ENCODE measurements at places on chromosomes 11 and 22.

- peak; percentile 36 for DNase-seq
Measured at GRCh38 chr11:86245369-86246292, 1.1 kb downstream of the EED start.

- DNase-seq: no peak
Measured at GRCh38 chr11:102794382-102794781, 3.6 kb downstream of the MMP1 start.

DNA sequence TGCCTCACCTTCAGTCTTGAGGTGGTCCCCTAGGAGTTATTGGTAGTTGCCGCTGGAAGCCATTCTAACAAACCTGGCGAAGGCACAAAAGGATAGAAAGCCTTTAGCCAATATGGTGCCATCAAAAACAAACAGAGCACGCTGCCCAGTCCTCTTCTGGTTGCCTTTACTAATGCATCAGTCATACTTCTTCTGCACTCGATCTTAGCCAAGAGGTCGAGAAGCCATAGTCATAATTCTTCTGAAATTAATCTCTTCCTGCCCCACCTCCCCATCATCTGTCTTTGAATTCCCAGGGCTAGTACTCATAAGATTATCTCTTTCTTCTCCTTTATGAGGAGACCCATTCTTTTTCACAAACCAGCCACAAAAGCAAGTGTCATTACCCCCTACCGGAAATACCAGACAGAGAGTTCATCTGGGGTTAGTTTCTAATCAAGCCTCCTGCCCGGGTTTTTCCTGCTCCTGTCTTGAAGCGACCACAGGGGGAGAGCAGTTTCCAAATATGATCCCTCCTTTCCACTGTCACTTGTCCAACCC lies 21.4 kb upstream of the EHF start:
- DNase-seq: peak; percentile 56

DNA sequence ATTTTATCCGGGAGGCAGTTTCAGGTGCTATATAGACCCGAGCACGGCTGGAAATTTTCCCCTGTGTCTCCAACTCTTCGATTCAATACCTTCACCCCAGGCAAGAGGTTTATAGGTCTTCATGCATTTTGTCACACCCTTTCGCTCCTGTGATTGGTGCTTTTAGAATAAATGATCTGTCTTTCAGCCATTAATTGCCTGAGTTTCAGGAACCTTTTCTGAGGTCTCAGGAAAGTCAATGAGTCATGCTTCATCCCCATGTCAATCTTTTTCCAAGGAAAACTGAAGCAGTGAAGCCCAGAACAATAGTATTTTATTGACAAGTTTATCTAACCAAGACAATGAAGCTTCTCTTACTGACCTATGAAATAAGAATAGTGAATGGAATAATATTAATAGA lies 29.9 kb downstream of the FAM181B start:
- no peak for DNase-seq

DNA sequence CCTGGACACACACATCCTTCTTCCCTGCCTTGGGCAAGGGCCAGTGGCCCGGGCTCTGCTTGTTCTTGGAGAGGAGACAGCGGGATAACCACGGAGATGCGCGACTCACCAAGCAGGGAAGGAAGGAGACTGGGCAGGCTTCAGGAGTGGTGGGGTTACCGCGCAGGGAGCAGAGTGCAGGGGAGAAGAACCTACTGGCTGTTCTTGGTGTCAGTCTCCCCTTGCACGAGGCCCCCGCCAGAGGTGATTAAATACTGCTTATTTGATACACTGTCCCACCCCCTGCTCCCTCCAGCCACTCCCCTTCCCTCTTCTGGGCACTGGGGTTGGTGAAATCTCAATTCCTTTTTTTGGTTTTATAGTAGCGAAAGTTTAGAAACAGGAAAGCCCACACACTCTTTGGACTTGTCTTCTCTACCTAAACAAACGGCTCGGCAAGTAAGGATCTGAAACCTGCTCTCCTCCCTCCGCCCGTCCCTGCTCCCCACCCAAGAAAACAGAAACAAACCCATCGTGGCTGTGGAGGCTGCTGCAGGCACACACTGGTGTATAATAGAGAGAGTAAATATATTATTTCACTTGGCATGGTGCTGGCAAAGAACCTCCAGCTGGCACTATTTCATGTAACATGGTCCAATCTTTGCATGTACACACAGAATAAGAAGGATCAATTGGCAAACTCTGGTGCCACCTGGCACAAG lies 10.8 kb downstream of the LARGE2 start:
- DNase-seq: no peak

DNA sequence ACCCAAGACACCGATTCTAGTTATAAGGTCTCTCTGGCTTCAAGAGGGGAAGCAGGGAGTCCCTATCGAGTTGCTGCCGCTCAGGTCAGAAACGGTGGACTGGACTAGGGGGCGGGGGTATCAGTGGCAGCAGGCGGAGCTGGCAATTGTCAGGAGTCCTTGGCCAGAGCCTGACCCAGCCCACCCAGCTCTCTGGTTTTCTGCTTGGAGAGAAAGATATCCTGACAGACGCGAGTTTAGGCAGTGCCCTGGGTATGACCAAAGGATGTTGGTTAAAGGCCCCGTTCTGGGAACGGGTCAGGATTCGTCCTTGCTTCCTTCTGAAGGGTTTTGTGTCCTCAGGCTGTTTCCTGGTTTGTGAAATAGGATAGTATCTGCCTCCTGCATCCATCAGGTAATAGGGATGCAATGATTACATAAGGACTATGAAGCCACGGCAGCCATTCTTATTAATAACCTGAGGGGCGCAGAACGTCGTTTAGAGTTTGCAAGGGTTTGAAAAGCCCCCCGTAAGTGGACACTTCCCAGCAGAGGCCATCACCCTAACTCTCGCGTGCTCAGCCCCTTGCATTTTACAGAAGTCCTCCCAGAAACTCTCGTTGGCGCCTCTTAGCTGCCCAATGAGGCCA lies 700 bp upstream of the DEPDC5 start:
- DNase-seq: peak; percentile 65

GRCh38 chr22:37849089-37849751 lies at the start of gene EIF3L:
Gene EIF3L, plus strand, starts transcription at chr22:37849419. Its CDS starts 31 bp downstream, at chr22:37849450.
- DNase-seq: peak; percentile 92

DNA sequence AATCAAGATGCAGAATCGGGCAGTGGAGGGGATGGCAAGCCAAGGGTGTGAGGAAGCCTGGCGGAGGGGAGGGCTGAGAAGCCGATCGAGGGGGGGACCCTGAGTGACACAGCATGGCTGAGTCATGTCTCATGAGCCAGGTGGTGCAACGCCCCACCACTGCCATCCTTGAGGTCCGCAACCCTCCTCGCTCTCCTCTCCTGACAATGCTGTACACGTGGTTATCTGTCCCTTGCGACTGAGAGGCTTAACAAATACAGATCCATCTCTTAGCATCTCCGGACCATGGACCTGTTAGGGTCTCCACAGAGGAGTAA lies 14.2 kb downstream of the SLC22A12 start:
- no peak for DNase-seq

DNA sequence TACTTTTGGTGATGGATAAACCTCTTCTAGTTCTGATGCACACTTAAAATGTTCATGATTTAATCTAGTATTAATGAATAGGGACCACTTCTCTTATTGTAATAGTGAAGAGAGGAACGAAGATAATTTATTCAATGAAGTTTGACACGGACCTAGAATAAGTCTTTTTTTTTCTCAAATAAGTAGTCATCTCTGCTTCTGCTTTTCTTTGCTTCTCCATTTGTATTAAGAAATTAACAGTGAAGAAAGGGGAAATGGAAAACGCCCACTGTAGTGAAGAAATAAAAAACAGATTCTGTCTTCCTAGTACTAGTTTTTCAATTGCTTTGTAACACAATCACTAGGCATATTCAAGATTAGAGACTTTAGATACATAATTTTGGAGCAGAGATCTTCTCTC lies 73.0 kb downstream of the CD44 start:
- DNase-seq: no peak

DNA sequence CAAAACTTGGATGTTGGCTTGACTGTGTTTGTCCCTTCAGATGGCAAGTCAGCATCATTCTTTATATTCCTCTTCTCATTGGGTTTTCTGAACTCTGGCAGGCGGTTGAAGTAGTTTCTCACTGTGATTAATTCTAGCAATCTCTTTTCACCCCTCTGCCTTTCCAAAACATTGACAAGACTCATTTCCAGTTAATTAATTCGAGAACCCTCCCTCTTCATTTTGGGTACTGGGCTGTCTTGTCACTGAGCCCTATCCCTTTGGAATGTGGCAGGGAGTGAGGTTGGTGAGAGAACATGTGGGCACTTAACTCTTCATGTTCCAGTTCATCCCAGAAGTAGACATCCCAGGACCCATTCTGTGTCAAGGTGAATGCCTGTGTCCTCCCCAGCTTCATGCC lies 133.0 kb downstream of the WNT7B start:
- no peak for DNase-seq

- DNase-seq: no peak
Measured at GRCh38 chr22:46242076-46242475, 8.0 kb downstream of the CDPF1 start.

DNA sequence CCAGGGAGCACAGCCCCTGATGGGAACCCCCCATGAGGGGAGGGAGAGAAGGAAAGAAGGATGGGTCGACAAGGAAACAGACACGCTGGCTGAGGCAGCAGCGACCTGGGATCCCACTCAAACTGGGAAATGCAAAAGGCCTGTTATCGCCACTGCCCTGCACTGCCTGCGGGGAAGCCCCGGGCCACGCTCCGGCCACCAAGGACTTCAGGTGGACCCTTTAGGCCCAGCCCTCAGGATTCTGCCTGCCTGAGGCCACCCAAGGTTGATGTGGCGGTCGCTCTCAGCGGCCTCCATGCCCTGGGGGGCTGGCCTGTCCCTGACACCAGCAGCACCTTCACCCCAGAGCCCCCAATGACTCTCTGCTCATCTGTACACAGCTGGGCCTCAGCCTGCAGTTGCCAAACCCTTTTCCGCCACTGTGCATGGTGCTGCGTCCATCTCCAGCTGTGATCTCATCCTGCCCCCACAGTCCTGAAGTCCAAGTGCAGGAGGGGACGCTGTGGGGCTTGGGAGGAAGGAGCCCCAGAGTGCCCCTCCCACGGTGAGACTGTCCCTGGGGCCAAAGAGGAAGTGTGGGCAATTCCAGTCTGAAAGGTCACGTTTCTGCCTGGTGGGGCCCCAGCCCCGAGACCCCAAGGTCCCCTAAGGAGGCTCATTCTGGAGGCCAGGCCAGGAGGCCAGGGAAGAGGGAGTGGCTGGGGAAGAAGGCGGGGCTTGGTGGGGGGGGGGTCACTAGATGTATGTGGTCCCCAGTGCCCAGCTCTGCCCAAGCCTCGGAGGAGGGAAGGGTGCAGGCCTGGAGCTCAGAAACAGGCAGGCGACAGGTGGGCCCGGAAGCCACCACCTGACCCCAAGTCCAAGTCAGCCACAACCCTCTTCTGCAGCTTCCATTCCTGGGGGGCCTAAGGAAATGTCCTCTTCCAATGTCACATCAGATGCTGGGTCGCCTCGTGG lies 31.6 kb downstream of the OSBPL5 start:
- DNase-seq: no peak

DNA sequence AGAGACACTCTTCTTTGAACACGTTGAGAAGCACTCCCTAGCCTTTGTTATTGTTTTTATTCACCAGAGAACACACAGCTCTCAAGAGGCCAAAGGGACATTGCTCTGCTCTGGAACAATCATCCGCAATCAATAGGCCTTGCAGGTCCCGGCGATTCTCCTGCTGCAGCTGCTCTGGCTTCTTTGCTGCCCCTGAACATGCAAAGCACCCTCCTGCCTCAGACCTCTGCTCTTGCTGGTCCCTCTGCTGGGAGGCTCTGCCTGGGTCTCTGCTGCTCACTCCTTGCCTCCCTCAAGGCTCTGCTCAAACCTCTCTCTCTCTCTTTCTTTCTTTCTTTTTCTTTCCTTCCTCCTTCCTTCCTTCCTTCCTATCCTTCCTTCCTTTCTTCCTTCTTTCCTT lies 232.7 kb downstream of the DSCAML1 start:
- DNase-seq: no peak

DNA sequence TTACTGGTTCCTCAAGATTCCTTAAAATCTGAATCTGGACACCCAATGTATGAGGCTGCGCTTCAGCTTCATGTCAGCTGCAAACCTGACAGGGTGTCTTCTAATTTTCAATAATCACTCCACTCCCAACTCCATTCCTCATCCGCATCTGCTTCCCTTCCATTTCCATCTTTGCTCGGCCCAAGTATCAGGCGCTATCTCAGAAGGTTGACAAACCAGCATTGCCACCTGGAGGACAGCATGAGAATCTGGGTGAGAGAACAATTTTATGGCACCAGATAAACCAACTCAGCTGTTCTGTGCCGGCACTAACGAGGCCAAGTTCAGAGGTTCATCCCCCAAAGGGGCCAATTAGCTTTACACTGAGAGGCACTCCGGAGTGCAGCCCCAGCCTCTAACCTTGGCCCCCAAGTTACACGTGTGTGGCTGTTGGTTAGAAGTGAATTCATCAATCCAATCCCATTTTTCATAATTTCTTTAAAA lies 79.1 kb upstream of the LMO2 start:
- peak; percentile 40 for DNase-seq

GRCh38 chr22:36465232-36466021 lies 16.0 kb downstream of the TXN2 start:
- no peak for DNase-seq

GRCh38 chr11:124167826-124168231 lies 15.3 kb upstream of the OR10D3 start:
- DNase-seq: no peak

- DNase-seq: no peak
Measured at GRCh38 chr11:61853698-61854169, 25.6 kb downstream of the FADS2 start.

GRCh38 chr11:40387240-40387980 lies 1072.0 kb downstream of the LRRC4C start:
- no peak for DNase-seq

DNA sequence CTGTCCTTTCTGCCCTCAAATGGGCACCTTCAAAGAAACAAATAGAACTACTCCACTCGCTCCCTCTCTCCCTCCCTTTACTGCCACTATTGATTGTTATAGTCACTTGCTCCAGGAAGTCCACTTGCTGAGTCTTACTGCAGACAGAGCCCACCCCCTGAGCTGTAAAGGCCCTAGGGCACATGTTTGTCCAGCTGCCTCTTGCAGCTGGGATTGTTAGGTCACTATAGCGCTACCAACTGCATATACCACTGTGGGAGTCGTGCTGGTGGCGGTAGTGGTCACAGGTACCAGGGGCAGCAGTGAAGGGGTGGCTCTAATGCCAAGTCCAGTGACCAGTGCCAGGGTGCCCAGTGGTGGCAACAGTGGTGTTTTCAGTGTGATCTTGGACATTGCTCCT lies 4.4 kb upstream of the SREBF2 start:
- DNase-seq: no peak
